ENCODE measurements at places on chromosomes 2 and 18.

- no peak for DNase-seq
These were observed 140.6 kb upstream of the LGALSL start for GRCh38 chr2:64313398-64313723.

DNA sequence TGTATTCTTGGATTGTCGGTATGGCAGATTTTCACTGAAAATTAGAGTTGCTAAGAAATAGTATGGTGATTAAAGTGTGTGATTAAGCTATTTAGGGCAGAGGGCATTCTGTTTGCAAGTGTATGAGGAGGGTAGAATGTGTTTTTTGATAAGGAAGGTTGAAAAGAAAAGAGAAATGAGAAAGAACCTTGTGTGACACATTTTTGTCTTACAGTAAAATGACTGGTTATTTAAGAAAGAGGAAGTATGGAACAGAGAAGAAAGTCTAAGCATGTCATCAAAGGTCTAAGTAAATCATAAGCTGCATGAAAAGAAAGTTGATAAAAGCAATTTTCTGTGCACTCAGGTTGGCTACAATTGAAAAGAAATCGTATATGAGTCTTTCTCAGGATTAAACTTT lies 5.2 kb upstream of the RSAD2 start:
- DNase-seq: no peak

DNA sequence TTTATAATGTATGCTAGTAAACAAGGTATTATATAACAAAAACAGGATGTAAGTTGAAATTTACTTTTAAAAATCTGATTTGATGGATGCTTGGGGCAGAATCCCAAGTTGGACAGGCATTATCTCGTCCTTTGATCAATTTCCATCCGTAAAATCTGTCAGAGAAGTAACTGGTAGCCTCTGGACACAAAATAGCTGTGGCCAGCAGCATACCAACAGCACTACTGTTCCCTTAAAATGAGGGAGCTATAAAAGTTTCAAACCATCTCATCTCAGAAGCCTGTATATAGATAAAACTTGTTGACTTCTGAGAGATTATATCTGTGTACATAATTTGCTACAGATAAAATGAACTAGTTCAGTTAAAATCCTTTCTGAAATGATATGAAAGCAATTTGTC lies 14.7 kb upstream of the METAP1D start:
- no peak for DNase-seq

- DNase-seq: peak; percentile 53
These were observed 477 bp downstream of the ACVR1 start for GRCh38 chr2:157875641-157876065.

DNA sequence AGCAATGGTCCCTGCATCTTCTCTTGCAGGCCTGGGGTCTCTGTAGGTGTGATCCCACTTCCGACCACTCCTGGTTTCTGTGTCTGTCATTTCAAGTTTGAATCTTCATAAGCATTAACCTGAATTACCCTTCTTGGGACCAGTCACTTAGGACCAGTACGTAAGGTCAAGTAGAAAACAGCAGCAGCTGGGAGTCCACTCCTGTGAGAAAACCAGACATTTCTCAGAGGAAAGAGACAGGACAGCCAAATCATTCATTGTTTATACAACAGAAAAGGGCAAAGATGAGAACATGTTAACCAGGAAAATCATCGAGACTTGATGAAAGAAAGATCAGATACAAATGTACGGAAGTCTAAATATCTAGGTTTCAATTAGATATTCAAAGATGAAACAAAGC lies 163.0 kb downstream of the MREG start:
- no peak for DNase-seq

DNA sequence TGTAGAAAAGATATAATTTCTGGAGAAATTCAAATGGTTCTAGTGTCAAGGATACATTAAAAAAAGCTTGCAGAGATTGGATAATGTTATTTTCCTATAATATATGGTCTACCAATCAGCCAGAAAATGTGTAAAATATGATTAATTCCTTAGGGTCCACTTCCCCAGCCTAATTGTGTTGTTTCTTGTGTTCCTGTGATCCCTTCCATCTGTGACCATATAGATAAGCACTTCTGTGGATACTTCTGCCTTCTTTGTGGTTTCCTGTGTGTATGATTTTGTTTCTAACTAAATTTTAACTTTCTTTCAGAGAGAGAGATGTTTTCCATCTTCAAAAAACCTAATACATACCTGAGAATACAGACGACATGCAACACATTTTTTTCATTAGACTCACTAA lies 367.1 kb upstream of the PIK3C3 start:
- DNase-seq: no peak

DNA sequence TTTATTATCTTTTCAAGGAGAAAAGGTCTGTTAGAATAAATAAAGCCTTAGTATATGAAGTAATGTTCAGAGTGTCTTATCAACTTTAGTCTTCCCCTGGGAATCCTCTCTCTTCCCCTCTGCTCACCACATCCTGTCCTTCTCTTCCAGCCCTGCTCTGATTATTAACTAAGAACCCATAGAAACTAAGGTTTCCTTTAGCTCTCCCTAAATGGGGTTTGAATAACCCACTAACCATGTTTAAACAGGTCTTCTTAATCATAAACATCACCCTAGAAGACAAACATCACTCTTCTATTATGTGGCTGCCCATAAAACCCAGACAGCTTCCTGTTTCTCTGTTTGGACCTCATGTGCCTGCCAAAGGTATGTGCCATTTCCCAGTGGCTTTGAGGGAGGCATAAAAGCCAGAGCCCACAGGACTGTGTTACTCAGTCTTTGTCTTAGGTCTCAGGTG lies 50.1 kb downstream of the SLC14A1 start:
- DNase-seq: no peak

DNA sequence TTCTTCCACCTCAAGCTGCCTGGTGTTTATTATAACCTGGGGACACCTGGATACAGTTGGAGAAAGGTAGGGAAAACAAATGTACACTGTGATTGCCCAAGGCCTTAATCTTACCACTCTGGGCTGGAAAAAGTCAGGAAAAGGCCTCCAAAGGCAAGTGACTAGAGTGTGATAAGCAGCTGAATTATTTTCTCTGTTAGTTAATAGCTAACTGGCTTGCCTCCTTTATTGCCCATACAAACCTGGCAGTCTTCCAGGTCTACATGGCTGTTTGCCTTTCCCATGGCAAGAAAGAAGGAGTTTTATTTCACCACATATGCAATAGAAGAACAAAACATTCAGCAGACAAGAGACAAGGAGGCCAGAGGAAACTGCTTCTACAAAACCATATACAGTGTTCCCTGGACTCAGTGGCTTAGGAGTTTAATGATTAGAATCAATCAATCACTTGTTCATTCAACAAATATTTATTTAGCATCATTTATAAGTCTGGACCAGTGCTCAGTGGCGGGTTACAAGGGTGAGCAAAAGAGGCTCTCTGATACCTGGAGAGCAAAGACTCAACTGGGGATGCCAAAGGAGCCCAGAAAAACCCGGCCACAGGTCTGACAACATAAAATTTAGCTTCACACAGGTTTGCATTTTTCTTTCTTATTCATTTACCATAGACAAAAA lies 27.5 kb upstream of the SUCLG1 start:
- peak; percentile 78 for DNase-seq

GRCh38 chr2:171630812-171631626 lies 56.2 kb upstream of the DYNC1I2 start:
- no peak for DNase-seq

- no peak for DNase-seq
These were observed 66.5 kb downstream of the RAB10 start for GRCh38 chr2:26100384-26100783.

DNA sequence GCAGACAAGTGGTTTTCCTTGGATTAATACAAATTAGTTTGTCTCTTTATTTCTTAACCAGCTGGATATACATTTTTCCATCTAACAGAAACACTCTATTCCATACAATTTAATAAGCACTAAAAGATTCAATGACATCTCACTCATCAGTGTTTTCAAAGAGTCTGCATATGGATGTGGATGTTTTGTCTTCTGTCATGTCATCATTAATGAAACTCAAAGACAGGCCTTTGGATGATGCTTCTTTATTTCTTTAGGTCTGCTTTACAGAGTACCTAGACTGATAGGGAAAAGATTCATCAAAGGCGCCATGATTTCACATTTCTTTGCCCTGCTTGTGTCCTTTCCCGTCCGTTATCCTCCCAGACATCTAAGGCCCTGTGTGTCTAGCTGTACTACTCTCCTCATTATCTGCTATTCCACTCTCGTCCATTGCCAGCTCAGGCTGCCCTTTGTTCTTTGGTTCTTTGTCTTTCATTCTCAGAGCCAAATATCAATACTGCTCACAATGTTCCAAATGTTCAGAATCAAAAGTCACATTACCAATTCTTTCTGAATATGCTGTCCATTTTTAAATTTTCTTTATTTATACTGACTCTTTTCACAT lies 232.3 kb upstream of the CHAC2 start:
- DNase-seq: no peak

- DNase-seq: peak; percentile 18
These were observed 78.3 kb downstream of the SMAD7 start for GRCh38 chr18:48872234-48873145.
